Muscle of leg (tissue), 16 donors: ENCODE measurements at places on chromosomes 13 and 19. TPM values are rescaled to one million over a fixed set of nuclear protein-coding genes. Genes with fewer than 3 reads are reported as not detected.

The ZSCAN4 gene
- total RNA-seq, result not detected

The LILRA1 gene
- 0.31 TPM for total RNA-seq

The SHANK1 gene
- 12.1 TPM for total RNA-seq

The OR4F17 gene
- total RNA-seq, result not detected

The PSG1 gene
- 0.80 TPM for total RNA-seq

The FAM174C gene
- total RNA-seq, result 14.0 TPM

The ICAM5 gene
- total RNA-seq, result not detected

The PRRG2 gene
- total RNA-seq, result 0.84 TPM

The OLFM2 gene
- total RNA-seq, result 13.1 TPM

The CACNA1A gene
- total RNA-seq, result 0.58 TPM

- peaks cover 5% of the 10 kb centered on the region for H3K4me1 ChIP-seq
- DNase-seq, result no peak
- H3K36me3 ChIP-seq, result no peaks in the 10 kb centered on the region
- no peaks in the 10 kb centered on the region for H3K27me3 ChIP-seq
- no peak overlapping the region for H3K27ac ChIP-seq
Observed at GRCh38 chr13:98622931-98623331, 46.0 kb upstream of the STK24 start.

GRCh38 chr13:73173279-73173811 lies 114.5 kb downstream of the KLF5 start:
- H3K27me3 ChIP-seq, result no peaks in the 10 kb centered on the region
- H3K27ac ChIP-seq, result no peak overlapping the region
- DNase-seq, result peak; percentile 15
- no peaks in the 10 kb centered on the region for H3K4me1 ChIP-seq
- no peak overlapping the region for H3K4me3 ChIP-seq

DNA sequence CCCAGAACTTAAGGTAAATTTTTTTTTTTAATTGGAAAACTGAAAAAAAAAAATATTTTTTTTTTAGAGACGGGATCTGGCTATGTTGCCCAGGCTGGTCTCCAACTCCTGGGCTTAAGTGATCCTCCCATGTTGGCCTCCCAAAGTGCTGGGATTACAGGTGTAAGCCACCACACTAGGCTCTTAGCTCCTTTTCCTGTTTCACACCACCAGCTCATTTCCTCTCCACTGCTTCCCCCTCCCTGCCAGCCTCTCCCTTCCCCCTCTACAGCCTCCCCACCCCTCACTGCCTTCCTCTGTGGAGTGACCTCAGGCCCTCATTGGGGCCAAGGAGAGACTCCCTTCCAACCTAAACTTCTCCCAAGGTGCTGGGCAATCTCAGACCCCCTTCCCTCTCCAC lies 4.2 kb upstream of the GIPR start:
- DNase-seq, result no peak
- H3K4me1 ChIP-seq, result peaks cover 7% of the 10 kb centered on the region
- H3K36me3 ChIP-seq, result no peaks in the 10 kb centered on the region
- peaks cover 43% of the 10 kb centered on the region for H3K27me3 ChIP-seq
- no peak overlapping the region for H3K27ac ChIP-seq
- no peak overlapping the region for H3K4me3 ChIP-seq

DNA sequence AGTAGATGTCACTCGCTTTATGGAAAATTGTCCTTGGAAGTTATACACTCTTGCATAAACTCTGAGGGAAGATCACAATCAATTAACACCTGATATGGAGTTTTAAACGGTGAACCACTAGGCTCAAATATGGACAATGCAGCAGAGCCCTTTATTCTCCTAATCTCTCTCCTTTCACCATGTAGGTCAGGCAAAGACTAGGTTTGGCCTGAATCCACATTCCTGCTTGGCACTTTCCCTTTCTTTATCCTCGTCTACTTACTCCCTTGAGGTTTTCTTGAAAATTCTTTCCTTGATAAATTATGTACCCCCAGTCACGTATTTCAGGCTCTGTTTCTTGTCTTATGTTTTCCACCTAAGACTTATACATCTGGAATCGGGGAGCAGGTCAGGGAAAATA lies 751.7 kb downstream of the DACH1 start:
- no peak overlapping the region for H3K27ac ChIP-seq
- no peaks in the 10 kb centered on the region for H3K27me3 ChIP-seq
- no peaks in the 10 kb centered on the region for H3K36me3 ChIP-seq
- DNase-seq, result no peak

DNA sequence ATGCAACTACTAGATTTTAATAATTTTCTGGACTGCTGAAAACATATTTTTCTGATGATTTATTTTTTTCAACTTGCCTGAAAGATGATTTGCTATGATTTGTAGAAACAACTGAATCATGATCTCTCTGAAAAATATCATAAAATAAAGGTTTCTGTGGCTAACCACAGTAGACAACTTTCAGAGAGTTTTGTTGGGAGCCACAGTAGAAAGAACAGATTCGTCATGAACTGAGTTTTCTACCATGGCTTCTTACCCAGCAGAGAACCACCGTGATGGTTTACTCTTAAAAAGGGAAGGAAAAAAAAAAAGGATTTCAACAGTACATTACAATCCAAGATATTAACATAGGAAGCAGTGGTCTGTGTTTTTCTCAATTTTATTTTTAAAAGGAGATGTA lies 18.0 kb downstream of the ZAR1L start:
- no peak for DNase-seq
- no peak overlapping the region for H3K27ac ChIP-seq
- H3K27me3 ChIP-seq, result no peaks in the 10 kb centered on the region
- H3K4me3 ChIP-seq, result no peak overlapping the region
- H3K36me3 ChIP-seq, result peaks cover 10% of the 10 kb centered on the region

- H3K27ac ChIP-seq, result no peak overlapping the region
- H3K27me3 ChIP-seq, result no peaks in the 10 kb centered on the region
- no peak overlapping the region for H3K4me3 ChIP-seq
- peaks cover 14% of the 10 kb centered on the region for H3K36me3 ChIP-seq
- DNase-seq, result no peak
Observed at GRCh38 chr19:35885225-35885738, 15.1 kb downstream of the NFKBID start.

GRCh38 chr19:12974301-12975220 lies 5.2 kb downstream of the DAND5 start:
- no peak overlapping the region for H3K4me3 ChIP-seq
- peak overlapping the region; percentile 59 for H3K27ac ChIP-seq
- no peaks in the 10 kb centered on the region for H3K36me3 ChIP-seq
- peaks cover 24% of the 10 kb centered on the region for H3K4me1 ChIP-seq

DNA sequence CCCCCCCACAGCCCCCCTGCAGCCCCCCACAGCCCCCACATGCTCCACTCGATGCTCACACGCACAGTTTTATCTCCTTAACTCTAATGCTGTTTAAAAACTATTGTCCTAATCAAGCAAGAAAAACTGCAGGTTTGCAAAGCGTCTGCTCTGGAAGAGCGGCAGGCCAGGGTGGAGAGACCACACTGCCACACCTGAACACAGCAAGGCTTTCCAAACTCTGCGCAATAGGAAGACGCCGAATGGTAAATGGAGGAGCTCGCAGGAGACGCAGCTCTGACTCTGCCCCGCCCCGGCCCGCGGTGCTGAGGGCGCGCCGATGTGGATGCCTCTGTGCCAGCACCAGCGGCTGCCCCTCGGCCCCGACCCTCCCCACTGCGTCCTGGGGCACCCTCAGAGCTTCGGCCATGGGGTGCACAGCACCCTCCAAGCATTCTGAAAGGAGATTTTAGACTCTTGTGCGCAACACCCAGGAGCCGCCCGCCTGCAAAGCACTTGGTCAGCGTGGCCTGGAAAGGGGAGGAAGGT lies 32.4 kb downstream of the RASA3 start:
- H3K4me1 ChIP-seq, result peaks cover 58% of the 10 kb centered on the region
- H3K27ac ChIP-seq, result peak overlapping the region; percentile 88
- H3K36me3 ChIP-seq, result no peaks in the 10 kb centered on the region

DNA sequence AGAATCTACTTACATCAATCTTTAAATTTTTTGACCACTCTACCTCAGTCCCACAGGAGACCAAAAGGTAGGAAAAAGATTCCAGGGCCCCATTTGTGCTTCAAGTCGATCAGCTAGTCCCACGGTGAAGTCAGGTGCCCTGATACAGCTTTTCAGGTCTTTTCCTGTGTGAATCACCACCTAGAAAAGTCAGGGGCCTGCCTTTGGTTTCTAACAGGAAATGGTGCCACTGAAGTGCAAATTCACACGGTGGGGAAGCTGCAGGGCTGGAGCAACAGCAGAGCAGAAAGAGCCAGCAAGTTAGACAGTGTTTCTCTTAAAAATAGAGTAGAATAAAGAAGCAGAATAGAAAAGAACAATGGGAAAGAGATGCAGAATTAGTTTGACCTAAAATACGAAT lies 107.5 kb downstream of the KLF12 start:
- no peaks in the 10 kb centered on the region for H3K27me3 ChIP-seq
- H3K4me1 ChIP-seq, result no peaks in the 10 kb centered on the region
- H3K27ac ChIP-seq, result no peak overlapping the region
- no peak overlapping the region for H3K4me3 ChIP-seq

DNA sequence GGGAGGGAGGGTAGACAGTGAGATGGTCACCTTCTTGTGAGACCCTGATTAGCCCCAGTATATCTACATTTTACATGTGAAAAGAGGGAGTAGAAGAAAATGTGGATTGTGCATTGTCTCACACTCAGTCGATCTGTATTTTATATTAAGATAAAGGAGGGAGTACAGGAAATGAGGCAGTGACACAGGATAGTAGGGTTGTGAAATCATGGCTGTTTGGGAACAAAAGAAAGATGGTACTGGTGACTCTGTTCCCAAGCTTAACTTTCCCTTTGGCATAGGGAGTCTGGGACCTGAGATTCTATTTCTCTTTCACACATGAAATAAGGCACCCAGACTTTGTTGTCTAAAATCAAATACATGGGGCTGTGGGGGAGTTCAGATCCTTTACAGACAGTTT lies 194.7 kb downstream of the ABCC4 start:
- H3K4me1 ChIP-seq, result no peaks in the 10 kb centered on the region
- no peak for DNase-seq
- no peaks in the 10 kb centered on the region for H3K36me3 ChIP-seq

GRCh38 chr13:26538363-26539317 lies 18.8 kb upstream of the WASF3 start:
- no peak overlapping the region for H3K4me3 ChIP-seq
- no peaks in the 10 kb centered on the region for H3K27me3 ChIP-seq
- H3K27ac ChIP-seq, result no peak overlapping the region

DNA sequence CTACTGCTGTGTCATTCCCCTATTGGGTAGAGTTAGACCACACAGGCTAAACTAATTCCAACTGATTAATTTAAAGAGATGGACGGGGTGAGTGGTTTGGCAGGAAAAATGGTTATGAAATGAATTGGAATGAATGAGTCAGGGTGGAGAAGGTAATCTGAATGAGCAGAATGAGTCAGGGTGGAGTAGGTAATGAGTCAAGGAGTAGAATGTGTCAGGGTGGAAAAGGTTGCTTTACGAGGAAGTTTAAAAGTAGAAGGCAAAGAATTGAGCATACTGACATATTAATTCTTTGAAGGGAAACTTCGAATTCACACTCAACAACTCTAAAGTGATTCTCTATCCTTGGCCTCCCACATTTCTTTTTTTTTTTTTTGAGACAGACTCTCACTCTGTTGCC lies 12.7 kb upstream of the ZNF121 start:
- no peaks in the 10 kb centered on the region for H3K36me3 ChIP-seq
- H3K4me3 ChIP-seq, result no peak overlapping the region
- H3K4me1 ChIP-seq, result no peaks in the 10 kb centered on the region
- H3K27ac ChIP-seq, result no peak overlapping the region
- no peak for DNase-seq

DNA sequence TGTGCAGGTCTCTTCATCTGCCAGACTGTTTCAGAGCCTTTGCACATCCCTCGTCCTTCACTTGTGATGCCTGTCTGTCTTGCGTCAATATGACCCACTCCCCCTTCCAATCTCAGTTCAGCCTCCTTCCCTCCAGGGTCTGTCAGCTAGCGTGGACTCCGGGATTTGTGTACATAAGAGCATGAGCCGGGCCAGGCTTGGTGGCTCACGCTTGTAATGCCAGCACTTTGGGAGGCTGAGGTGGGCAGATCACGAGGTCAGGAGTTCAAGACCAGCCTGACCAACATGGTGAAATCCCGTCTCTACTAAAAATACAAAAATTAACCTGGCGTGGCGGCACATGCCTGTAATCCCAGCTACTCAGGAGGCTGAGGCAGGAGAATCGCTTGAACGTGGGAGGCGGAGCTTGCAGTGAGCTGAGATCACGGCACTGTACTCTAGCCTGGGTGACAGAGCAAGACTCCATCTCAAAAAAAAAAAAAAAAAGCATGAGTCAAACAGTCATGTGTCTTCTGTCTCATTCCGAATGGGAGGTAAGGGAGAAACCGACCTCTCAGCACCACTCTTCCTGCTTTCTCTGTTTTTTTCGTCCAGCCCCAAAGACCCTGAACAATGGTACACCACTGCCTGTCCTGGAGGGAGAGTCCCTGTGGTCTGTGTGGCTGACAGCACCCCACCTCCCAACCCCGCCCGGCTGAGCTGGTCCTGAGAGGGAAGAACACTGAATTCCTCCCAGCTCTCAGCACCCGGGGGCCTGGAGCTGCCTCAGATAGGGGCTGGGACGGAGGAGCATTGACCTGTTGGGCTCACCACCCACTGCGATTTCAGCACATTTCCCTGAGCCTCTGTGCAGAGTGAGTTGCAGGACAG lies 2.4 kb upstream of the SIGLEC9 start:
- no peak overlapping the region for H3K27ac ChIP-seq
- no peaks in the 10 kb centered on the region for H3K36me3 ChIP-seq
- no peak for DNase-seq
- H3K27me3 ChIP-seq, result peaks cover 2% of the 10 kb centered on the region
- H3K4me3 ChIP-seq, result no peak overlapping the region

- H3K4me1 ChIP-seq, result no peaks in the 10 kb centered on the region
- H3K27ac ChIP-seq, result no peak overlapping the region
- no peak overlapping the region for H3K4me3 ChIP-seq
- no peaks in the 10 kb centered on the region for H3K27me3 ChIP-seq
Observed at GRCh38 chr19:15640904-15641597, 354 bp downstream of the CYP4F3 start.

DNA sequence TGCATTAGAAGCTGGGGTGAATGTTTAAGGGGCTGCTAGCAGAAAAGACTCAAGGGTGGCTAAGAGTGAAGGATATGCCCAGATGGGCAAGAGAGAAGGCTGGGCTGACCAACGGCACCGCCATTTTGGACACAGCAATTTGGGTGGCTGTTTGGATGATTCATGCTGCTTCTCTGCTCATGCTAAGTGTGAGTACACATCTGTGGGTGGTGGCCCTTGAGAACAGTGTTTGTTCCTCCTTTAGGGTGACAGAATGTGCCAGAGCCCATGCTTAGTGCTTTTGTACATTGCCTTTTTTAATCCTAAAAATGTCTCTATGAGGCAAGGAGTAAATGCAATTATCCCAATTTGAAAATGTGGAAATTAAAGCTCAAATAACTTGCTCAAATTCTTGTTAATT lies 9.8 kb downstream of the CBY2 start:
- no peak for DNase-seq
- H3K4me1 ChIP-seq, result no peaks in the 10 kb centered on the region
- H3K4me3 ChIP-seq, result no peak overlapping the region
- no peaks in the 10 kb centered on the region for H3K27me3 ChIP-seq
- H3K27ac ChIP-seq, result no peak overlapping the region

GRCh38 chr13:109870696-109871370 lies 84.5 kb upstream of the IRS2 start:
- no peak overlapping the region for H3K27ac ChIP-seq
- no peak for DNase-seq
- H3K36me3 ChIP-seq, result no peaks in the 10 kb centered on the region
